ENCODE measurements at places on chromosomes 1 and 21.

DNA sequence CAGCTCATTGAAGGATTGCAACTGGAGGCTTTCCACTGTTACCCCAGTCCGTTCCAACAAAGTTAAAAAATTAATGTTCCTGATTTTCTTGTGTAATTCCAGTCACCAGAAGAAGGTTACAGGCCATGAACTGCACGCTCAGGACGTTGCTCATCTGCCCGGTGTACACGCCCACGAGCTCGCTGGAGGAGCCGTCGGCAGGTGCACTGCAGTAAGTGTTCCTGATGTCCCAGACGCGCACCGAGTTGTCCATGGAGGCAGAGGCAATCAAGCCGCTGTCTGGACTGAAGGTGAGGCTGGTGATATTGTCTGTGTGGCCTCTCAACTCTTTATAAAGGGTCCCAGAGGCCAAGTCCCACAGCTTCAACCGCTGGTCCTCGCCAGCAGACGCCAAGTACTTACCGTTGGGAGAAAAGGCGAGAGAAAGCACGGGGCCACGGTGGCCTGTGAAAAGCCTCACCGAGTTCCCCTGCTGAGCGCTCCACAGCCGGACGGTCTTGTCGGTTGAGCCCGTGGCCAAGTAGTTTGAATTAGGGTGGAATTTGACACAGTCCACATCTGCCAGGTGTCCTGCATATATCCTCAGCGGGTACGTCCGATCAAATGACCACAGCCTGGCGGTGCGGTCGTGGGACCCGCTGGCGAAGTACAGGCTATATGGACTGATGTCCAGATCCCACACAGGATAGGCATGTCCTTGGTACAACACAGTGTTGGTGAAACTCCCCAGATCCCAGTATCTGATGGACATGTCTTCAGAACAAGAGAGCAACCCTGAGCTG lies 31.5 kb downstream of the TAF5L start:
- no peak for ATAC-seq

DNA sequence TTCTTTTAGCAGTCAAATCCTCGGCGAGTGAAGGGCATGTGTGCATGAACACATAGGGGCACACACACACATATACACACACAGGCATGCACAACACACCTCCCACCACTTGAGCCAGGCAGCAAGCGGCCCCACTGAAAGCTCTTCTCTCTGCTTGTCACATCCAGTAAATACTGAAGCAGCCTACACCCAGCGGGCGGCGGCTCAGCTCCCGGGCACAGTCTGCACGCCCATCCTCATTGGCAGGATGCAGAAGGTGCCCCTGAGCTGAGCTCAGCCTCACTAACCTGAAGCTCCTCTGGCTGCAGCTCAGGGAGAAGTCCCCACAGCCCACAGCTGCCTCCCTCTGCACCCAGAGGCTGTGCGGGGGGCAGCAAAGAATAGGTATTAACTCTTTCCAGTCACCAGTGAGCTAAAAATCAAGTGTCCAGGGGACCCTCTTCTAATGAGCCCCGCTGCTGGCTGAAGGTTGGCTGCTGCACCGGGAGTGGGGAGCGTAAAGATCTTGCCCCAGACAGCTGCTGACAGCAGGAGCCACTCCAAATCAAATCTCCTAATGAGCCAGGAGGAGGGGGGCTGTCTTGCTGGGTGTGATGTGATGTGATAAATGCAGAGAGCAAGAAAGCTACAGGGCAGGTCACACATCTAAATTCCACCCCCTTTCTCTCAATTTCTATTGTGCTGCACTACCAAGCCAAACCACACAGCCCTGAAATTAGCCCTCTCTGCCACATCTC lies 12.5 kb downstream of the RGS8 start:
- no peak for ATAC-seq

GRCh38 chr21:36126621-36127110 lies 8.2 kb upstream of the CBR3 start:
- no peak for ATAC-seq

DNA sequence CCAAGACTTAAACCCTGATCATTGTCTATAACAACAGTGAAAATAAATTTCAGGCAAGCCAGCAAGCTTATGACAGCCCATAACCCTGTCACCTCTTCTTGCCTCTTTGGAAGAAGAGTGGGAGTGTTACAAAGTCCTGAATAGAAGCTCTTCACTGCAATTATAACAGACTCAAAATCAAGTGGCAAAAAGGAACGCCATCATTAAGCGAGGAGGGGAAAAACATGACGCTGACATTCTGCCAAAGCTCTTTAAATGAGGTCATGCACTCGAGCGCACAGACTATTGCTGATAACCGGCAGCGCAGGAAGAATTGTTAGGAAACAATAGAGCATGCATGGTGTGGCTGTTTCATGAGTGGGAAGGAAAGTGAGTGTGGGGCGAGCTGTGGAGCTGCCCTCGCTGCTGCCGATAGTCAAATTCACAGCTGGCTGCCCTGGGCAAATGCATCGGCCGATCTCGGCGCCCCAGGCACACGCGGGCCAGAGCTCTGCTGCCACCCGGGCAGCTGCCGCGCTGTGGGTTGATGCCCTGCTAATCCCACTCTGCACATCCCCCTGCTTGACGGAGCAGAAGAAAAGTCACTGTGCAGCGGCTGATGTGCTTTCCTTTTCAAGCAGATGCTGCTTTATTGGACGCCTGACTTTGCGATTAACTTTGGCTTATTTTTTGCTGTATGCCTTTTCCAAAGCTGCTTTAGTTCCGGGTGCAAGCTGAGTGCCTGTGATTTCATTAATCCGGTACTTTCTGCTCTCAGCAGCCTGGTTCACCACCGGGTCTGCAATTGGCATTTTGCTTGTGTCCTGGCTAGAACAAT lies 102.4 kb upstream of the ST6GALNAC5 start:
- no peak for ATAC-seq

DNA sequence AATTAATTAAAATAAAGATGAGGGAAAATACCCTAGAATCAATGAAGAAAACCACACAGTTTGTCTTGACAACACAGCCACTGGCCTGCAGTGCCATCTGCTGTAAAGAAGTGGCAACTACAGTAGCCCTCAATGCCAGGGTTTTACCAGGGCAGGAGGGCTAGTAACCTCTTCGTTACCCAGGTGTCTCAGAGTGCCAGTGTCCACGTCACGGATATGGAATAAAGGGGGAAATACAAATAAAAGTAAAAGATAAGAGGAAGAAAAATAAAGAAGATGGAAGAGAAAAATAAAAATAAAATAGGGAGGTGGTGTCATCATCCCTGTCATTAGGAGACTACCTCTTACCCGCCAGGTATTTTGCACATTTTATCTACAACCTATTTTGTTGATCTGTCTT lies 14.2 kb upstream of the SLC44A3 start:
- peak; percentile 45 for ATAC-seq

DNA sequence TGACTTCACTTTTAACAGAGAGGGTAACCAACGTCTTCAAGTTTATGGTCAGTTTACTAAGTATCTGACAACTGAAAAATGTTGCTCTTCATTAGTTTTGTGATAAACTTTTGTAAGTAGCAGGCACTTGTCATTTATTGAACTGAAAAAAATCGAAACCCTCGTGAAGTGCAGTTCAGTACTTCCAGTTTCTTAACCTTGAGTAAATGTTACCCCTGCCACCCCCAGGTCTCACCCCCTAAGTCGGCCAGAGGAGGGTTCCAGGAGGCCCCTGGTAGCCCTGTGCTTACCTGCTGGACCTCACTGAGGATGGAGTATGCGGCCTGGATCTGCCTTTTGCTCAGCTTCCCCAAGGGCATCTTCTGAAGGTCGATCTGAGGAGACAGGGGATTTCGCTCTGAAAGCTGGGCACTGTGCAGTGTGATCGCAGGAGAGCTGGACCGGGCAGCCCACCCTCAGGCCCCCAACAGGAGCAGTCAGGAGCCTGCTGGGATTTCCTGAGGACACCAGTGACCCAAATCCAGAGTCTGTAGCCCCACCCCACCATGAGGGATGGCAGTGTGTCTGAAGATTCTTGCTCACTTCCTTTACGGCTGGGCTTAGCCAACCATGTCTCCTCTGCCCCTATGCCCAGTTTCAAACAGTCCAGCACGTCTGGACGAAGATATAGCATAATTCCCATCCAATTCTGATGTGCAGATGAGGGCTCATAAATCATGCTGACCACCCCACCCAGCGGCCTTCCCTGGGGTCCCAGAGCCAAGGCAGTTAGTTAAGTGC lies 37.6 kb downstream of the PARP1 start:
- ATAC-seq = no peak

- peak; percentile 70 for ATAC-seq
Measured at GRCh38 chr21:45339421-45340402, 52.0 kb upstream of the POFUT2 start.

GRCh38 chr21:25956993-25957714 lies 213.4 kb downstream of the APP start:
- no peak for ATAC-seq

- no peak for ATAC-seq
Measured at GRCh38 chr1:76098845-76099244, 24.3 kb downstream of the ST6GALNAC3 start.

- ATAC-seq = no peak
Measured at GRCh38 chr1:75836528-75837100, 39.9 kb downstream of the MSH4 start.

GRCh38 chr1:212551929-212552328 lies 56.6 kb upstream of the ATF3 start:
- ATAC-seq = no peak

DNA sequence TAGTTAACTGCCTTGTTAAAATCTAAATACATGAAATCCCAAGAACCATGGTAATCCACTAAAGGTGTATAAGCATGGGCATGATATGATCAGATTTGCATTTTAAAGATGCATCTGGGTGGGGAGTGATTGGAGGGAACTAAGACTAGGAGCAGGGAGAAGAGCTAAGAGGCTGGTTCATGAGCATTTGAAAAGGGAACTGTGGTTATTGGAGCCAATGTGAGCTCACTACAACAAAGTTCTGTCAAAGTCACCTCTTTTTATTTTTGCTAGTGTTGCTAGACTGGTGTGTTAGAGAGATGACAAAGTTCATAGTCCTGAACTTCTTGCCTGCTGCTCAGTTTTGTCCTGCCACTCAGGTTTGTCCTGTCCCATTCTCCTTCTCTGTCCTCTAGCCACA lies 67.1 kb upstream of the LRRC8D start:
- ATAC-seq = no peak

DNA sequence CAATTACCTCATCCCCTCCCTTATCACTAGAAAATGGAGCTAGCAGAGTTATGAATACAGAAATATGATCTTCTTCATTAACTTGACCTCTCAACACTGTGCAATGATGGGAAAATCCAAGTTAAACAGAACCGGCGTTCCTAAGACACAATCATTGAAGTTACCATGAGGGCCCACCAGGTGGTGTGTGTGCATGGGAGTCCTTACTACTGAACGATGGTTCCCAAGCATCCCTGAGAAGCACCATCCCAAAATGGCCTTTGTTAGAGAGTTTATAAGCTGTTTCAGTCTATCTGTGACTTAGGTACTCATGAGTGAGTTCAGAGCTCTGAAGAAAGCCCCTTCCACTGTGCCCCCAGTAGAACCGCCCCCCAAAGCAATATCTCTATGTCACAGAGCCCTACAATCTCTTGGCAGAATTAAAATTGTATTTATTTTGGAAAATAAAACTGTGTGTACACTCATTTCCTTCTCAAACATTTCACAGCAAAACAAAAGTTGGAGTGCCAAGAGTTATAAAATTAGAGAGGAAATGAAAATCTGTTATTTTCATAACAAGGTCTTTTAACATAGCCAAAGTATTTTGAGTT lies 56.8 kb downstream of the PLD5 start:
- ATAC-seq = no peak

GRCh38 chr1:167663002-167663772 lies 33.2 kb downstream of the RCSD1 start:
- peak; percentile 43 for ATAC-seq

DNA sequence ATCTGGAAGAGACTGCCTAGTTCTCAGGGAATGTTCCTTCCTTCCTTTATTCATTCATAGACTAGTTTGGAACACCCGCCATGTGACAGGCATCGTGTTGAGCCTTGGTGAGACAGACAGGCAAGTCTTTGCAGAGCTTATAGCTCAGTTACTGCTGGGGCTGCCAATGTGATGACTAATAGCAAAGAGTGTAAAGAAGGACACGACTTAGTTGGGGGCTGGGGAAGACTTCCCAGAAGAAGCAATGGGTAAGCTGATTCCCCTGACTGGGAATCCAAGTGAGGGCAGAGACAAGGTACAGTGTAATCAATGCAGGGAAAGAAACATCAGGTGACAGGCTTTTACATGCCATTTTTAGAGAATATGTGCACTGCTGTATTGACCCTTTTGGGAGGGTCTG lies 51.2 kb downstream of the TENT5C start:
- ATAC-seq = no peak

DNA sequence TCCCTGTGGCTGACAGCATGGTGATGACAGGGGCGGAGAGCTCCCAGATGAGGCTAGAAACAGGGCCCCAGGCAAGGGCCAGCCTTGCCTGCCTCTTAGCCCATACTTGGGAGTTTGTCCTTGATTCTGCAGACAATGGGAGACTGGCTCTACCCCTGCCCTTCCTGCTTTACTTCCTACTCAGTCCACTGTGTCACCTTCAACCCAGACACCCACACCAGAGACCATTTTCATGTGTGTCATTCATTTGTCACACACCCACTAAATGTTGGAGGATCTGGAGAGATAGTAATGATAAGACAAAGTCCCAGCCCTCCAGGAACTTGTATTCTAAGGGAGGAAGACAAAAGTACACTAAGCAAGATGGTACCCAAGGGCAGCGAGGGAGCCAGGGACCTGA lies 43.7 kb downstream of the SYT6 start:
- ATAC-seq = no peak

DNA sequence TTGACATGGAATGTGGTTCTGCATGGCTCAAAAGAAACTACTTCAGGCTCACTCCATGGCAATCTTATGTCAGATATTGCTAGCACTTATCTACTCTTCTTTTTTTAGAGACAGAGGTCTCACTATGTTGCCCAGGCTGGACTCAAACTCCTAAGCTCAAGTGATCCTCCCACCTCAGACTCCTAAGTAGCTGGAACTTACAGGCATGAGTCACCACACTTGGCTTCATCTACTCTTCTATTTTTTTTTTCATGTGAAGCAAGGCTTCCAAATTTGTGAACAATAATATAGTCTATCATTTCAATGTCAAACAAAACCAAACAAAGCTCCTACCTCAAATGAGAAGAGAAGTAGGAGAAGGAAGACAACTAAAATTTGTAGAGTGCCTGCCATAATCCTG lies 7.5 kb upstream of the PSEN2 start:
- no peak for ATAC-seq

- peak; percentile 64 for ATAC-seq
Measured at GRCh38 chr1:245378311-245378722, 223.5 kb downstream of the KIF26B start.

DNA sequence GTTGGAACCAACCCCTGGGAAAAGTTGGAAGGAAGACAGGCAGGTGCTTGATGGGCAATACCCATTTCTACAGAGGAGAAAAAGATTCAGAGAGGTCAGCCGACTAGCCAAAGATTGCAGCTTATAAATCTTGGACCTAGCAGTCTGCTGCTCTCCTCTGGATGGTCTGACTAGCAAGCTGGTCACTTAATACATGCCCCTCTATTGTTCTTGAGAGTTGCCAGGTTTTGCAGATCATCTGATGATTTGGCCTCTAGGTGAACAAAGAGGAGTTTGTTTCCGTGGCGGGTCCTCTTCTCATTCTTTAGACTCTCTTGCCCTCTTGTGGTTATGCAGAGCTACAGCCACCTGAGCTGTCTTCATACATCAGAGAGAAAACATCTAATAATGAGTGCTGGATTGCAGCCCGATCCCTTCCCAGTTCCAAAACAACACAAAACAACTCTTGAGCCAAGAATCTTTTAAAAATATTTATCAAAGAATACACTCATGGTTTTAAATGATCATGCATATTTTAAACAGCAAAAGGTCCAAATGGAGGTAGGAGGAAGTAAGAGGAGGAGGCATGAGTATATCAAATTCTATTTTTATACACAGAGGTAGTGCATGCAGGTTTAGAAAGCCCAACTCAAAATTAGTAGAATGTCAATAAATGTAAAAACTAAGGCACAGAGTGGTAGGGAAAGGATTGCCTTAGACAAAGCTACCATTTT lies 115.7 kb downstream of the SLC30A10 start:
- no peak for ATAC-seq
